Activated CD8-positive, alpha-beta memory T cell treated with anti-CD3 and anti-CD28 coated beads for 4 hours (primary cell): ENCODE measurements at places on chromosomes 12 and 14.

- no peak for DNase-seq
Measured at GRCh38 chr12:31470459-31470858, 120.5 kb downstream of the DENND5B start.

DNA sequence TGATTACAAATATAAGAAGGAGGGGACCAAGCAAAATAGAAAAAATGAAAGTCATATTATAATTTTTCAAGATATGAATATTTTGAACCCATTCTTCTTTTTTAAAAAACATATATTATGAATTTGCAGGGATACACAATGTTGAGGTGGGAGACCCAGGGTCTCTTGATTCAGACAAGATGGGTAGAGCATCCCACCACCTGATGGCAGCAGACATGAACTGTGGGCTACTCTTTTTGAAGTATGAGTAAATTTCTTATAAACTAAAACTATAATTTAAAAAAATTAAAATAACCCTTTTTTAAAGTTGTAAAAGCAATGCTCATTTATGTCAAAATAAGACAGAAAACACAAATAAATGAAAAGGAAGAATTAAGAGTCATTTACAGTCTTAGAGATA, 202.7 kb upstream of the PRICKLE1 start:
- no peak for DNase-seq

- no peak for DNase-seq
Measured at GRCh38 chr12:48128800-48129199, 9.6 kb downstream of the PFKM start.

DNA sequence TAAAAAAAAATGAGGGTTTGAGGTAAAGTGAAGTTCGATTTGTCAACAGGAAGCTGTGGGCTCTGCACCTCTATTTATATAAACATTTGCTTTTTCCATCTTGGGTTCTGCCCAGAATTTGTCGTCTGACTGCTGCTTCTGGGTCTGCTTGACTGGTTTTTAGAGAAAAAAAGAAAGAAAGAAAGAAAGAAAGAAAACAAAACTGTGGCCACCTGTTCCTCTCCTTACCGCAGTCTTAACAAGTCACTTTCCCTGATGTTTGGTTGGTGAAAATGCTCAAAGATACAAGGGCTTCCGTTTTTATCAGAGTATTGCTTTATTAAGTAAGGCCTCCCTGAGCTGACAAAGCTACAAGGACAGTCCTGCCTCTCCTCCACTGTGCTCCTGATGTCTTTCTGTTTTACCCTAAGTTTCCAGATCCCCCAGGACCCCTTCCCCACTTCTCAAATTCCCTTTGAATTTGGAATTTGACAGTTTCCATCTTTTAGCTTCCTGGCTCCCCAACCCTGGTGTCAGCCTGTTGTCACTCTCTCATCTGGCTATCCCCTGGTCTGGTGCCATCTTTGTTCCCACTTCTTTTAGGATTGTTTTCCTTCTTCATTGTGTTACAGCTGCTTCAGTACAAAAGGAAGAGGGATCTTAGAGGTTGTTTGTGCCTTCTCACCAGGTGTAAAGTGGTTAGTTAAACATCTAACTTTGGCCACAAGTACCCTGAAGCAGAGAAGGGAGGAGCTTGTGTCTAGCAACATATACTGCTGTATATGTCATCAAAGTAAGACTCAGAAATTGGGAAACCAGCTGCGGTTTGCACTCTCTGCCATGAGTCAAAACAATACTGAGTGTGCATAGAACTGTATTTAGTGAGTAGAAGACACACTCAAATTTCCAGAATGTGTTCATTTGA, 18.0 kb downstream of the MFAP5 start:
- peak; percentile 6 for DNase-seq

- no peak for DNase-seq
Measured at GRCh38 chr14:74973003-74973653, 17.7 kb upstream of the PGF start.

DNA sequence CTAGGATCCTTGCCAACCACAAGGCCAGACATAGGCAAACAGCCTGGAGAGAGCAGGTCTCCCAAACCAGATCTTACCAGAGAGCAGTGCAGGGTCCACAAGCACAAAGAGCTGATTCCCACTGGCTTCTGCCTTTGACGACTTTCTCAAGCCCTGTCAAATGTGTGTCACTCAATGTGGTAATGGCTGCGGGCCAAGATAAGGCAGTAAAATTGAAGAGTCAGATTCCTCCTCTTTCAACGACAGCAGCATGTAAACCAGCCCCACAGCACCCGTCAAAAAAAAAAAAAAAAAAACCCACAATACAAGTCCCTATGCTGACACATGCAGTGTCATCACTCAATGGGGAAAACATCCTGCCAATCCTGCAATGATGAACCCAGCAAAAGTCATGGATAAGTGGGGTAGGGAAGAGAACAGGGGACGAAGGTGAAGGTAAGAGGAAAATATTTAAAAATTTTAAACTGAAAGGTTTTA, at the start of gene STON2:
Gene STON2, minus strand, starts transcription at position 123 of the 477 bp plus-strand sequence. CDS start 1,942 bp downstream, outside the sequence.
- no peak for DNase-seq

GRCh38 chr12:106436164-106436563, 78.6 kb downstream of the POLR3B start:
- no peak for DNase-seq

DNA sequence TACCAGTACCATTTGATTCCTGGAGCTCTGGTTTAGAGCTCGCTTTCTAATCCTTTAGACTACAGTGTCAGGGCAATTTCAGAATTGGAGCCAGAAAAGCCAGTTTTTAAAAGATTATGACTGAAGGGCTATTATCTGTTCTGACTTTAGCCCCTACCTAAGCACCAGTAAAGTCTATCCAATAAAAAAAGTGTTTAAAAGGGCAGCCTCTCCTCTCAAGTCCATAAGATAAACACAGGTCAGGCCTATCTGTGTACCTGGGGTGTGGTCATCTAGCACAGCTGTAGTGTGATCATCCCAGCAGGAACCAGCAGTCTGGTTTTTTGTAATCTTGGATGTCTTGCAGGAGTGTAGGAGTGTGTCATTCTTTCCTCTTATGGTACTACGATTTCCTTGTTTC, 6.6 kb downstream of the APPL2 start:
- DNase-seq, result no peak

GRCh38 chr14:77547512-77548180, 49.0 kb upstream of the ISM2 start:
- DNase-seq, result no peak

DNA sequence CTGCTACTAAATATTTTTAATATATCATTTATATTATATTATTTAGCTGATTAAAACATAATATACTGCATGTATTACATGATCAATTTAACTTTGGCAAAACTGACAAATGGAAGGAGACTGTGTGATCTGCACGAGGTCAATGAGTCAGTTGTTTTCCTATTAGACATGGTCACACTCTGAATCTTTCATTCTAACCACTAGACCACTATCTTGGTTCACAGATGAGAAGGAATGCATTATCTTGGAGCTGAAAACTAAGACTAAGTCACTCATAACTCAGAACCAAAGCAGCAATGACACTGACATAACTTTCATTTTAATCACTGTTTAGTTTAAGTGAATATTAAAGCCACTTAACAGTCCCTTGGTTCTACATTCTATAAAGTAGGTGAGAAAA, 37.4 kb downstream of the GNPTAB start:
- no peak for DNase-seq

DNA sequence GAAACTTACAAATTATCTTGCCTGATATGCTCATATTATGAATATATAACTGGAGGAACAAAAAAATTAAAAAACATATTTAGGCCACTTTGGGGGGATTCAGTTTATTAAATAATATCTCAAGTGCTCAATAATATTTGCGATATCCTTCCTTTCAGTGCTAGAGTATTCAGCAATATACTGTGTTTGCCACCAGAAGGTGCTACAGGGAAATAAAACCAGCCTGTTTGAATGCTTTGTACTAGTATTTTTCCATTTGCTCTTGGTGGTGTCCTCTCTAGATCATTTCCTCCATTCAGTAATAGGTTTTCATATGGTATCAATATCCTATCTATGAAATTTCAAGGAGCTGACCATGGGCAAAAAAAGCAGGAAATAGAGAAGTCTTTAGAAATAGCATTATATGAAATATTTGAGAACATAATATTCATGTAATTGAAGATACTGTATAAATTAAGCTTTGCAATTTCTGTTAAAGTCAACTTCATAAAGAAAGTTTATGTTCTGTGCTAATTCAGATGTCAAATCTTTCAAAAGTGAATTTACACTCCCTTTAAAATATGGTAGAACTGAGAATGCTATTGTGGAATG, 106.2 kb upstream of the NAV3 start:
- no peak for DNase-seq

GRCh38 chr12:67632005-67632404, 16.5 kb upstream of the DYRK2 start:
- DNase-seq, result no peak

GRCh38 chr12:22527999-22528398, 16.3 kb downstream of the C2CD5 start:
- no peak for DNase-seq

GRCh38 chr12:96880220-96880619, 26.8 kb upstream of the NEDD1 start:
- no peak for DNase-seq

GRCh38 chr12:8947737-8948136, 1.7 kb downstream of the M6PR start:
- DNase-seq, result no peak

DNA sequence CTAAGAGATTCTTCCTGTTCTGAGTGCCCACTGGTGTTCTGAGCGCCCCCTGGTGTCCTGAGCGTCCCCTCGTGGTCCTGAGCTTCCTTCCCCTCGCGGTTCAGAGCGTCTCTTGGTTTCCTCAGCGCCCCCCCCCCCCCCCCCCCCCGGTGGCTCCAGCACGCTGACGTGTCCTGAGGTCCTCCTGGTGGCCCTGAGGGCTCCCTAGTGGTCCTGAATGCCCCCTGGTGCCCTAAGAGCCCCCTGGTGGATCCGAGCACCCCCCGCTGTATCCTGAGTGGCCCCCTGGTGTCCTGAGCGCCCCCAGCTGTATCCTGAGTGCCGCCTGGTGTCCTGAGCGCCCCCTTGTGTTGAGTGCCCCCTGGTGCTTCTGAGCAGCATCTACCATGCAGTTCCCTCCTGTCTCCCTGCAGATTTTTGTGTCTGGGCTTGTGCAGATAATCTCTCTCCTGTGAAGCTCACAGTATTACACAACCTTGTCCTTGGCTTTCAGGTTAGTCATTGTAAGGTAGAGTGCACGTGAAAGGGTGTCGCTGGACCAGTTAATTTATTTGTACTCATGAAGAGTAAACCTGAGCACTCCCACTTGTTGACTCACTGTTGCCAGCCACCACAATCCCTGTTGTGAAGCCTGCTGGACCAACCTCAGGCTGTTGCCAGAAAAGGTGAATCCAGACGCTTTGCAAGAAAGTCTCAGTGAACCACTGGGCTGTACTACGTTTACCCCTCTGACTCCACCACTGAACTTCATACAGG, 1168.4 kb downstream of the TMEM121 start:
- peak; percentile 33 for DNase-seq

DNA sequence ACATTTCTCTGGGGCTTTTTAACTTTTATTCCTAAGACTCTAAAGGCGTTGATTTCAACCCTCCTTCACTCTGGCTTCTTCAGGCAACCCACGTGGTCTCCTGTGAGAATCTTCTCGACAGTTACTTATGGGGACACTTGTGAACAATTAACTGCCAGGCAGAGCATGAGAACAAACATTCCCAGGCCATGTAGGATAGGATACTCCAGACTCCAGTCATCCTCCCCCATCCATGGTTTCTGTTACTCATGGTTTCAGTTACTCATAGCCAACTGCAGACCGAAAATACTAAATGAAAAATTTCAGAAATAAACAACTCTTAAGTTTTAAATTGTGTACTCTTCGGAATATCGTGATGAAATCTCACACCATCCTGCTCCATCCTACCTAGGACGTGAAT, 19.5 kb downstream of the GPR68 start:
- DNase-seq, result no peak

- no peak for DNase-seq
Measured at GRCh38 chr14:73489481-73490175, 1.1 kb upstream of the RIOX1 start.

DNA sequence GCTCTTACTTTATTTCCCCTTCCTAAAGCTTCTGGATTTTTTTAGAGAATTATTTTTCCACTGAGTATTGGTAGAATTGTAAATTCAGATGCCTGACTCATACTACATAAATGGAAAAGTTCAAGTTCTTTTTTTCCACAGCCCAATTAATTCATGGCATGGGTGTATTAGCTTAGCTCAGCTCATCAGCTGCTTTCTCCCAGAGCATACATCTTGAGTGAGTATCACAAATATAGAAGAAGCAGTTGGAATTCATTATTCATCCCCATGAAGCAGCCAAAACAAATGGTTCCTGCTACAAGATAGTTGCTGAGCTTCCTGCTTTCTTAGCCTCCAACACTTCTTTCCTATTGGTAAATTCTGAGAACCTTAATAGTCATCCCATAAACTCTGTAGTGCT, 105.1 kb downstream of the C12orf50 start:
- DNase-seq, result no peak

DNA sequence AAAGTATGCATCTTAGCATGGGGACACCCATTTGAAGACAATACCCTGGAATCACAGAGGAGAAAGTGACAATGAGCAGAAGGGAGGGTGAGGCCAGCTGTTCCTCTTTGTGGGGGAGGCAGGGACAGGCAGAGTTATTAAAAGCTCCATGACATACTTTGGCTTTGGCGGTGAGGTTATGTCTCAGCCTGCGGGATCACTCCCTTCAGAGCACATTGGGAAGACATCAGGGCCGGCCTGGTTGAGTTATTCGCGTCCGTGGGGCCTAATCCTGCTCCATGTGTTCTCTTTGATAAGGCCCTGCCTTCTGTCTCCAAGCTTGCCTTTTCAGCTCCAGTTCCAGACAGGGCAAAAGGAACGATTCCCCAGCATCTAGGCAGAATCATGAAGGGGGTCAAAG, 98.8 kb upstream of the NTF3 start:
- no peak for DNase-seq

DNA sequence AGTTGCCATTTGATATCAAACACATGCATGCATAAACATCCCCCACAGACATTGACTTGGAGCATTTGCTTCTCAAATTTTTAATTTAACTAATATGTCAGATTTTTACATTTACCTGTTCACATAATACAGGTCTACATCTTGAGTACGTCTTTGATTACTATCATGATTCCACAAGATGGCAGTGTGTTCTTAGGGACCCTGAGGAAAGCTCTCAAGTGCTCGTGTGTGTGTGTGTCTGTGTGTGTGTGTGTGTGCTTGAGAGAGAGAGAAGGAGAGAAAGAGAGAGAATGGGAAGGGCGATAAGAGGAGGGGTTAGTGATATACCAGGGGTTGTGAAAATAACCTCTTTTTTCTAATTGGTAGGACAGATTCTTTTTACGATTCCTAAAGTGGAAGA, 167.1 kb upstream of the OR4E1 start:
- DNase-seq, result no peak

DNA sequence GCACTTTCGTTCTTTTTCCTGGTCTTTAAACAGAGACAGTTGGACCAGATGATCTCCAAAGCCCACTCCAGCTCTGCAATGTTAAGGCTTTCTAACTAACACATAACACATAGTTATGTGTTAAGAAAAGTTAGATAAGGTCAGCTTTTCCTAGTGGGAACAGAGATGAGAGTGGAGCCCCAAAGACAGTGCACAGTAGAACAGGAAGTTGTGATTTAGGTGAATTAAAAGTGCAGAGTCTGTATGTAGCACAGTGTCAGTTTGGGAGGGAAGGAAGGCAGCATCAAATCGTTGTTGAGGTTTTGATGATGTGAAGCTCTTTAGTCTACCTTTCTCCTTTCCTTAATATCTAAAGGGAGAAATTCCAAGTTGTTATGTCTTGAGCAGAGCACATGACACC, 31.7 kb downstream of the PRORP start:
- no peak for DNase-seq

GRCh38 chr14:66483322-66483721, 2.8 kb upstream of the CCDC196 start:
- no peak for DNase-seq

- no peak for DNase-seq
Measured at GRCh38 chr12:93680006-93680405, 2.8 kb downstream of the CRADD start.
